ENCODE measurements at places on chromosomes 7 and 10. TPM values are rescaled to one million over a fixed set of nuclear protein-coding genes. Genes with fewer than 3 reads are reported as not detected.
A peak's percentile ranks its signal among the peaks of the same experiment; 100 is the strongest.

GRCh38 chr7:92071032-92071431 is 63.2 kb downstream of the CYP51A1 start:
- DNase-seq = no peak
- peaks cover 16% of the 10 kb centered on the region for H3K36me3 ChIP-seq
- H3K4me1 ChIP-seq = no peaks in the 10 kb centered on the region
- no peak overlapping the region for H3K4me3 ChIP-seq

DNA sequence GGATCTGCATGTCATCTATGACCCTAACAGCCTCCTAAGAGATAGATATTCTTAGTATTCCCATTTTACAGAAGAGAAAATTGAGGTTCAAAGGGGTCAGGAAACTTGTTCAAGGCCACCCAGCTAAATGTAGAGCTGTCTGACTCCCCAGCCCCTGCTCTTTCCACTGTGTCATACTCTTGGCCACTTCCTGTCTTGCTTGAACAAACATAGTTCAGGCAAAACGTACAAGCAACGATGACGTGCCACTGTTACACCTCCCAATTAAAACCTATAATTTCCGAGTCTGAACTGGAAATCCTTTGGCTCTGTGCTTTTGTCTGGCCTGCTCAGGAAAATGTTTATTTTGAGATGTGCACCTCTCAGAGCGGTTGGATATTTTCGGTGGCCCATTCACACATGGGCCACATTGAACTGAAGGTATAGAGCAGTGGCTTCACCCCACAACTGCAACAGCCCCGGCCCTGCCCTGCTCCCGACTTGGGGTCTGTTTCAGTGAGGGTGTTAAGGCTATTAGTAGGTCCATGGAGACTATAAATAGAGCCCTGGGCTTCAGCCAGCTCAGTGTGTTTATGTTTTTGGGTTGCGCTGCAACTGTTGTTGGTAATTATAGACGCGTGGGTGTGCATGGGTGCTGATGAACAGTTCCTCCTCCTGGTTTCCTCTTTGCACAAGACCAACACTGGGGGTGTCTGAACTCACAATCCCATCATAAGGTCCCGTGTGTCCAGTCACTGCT is 172.3 kb upstream of the ADO start:
- H3K27me3 ChIP-seq = no peaks in the 10 kb centered on the region
- DNase-seq = no peak
- no peak overlapping the region for H3K4me3 ChIP-seq
- H3K4me1 ChIP-seq = peaks cover 5% of the 10 kb centered on the region
- no peaks in the 10 kb centered on the region for H3K36me3 ChIP-seq

GRCh38 chr7:139854124-139854511 is 25.1 kb downstream of the TBXAS1 start:
- H3K27me3 ChIP-seq = no peaks in the 10 kb centered on the region
- DNase-seq = peak; percentile 92
- no peak overlapping the region for H3K4me3 ChIP-seq
- peak overlapping the region; percentile 52 for H3K27ac ChIP-seq

DNA sequence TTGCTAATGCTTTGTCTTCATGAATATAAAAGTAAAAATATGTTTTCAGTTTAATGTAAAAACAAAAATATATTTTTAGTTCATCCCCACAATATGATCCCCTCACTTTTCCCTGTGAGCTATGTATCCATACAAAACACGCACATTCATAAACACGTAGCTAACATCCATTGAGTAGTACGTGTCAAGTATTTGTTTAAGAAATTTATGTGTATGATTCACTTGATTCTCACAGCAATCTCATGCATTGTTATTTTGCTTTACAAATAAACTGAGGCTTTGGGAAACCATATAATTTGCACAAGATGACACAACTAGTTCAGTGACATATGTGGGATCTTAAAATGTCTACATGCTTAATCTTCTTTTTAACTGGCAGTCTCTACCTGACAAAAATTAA is 329.6 kb upstream of the SEMA3C start:
- no peak overlapping the region for H3K27ac ChIP-seq
- no peaks in the 10 kb centered on the region for H3K4me1 ChIP-seq
- H3K4me3 ChIP-seq = no peak overlapping the region
- no peak for DNase-seq

- H3K36me3 ChIP-seq = no peaks in the 10 kb centered on the region
- H3K27ac ChIP-seq = no peak overlapping the region
- no peak for DNase-seq
- no peaks in the 10 kb centered on the region for H3K27me3 ChIP-seq
- H3K4me3 ChIP-seq = no peak overlapping the region
- H3K4me1 ChIP-seq = no peaks in the 10 kb centered on the region
These were observed 74.3 kb downstream of the LHPP start for GRCh38 chr10:124535731-124536495.

DNA sequence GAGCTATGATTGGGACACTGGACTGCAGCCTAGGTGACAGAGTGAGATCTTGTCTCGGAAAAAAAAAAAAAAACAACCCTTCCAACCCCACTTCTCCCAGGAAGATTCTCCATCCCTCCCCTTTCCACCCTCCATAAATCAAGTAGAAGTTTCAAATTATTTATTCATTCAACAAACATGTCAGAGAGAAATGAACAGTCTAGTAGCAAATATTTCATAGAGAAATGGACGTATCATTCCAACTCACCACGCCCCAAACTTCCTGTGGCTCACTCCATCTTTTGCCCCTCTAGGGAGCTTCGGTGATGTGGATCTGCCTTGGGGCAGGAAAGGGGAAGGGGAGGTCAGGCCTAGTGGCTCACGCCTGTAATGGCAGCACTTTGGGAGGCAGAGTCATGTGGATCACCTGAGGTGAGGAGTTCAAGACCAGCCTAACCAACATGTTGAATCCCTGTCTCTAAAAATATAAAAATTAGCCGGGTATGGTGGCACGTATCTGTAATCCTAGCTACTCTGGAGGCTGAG is 638 bp upstream of the TRAPPC14 start:
- H3K27me3 ChIP-seq = no peaks in the 10 kb centered on the region
- H3K27ac ChIP-seq = peak overlapping the region; percentile 37
- peak; percentile 15 for DNase-seq
- peaks cover 5% of the 10 kb centered on the region for H3K4me1 ChIP-seq
- peak overlapping the region; percentile 97 for H3K4me3 ChIP-seq

GRCh38 chr7:157139810-157140510 is 1.2 kb downstream of the UBE3C start:
- no peaks in the 10 kb centered on the region for H3K36me3 ChIP-seq
- DNase-seq = peak; percentile 46
- peak overlapping the region; percentile 98 for H3K4me3 ChIP-seq

UCMA gene
- total RNA-seq = not detected

TMEM140 gene
- total RNA-seq = 4.4 TPM

GRCh38 chr7:7607010-7607409 is 33.5 kb upstream of the UMAD1 start:
- H3K36me3 ChIP-seq = peaks cover 14% of the 10 kb centered on the region

- no peak for DNase-seq
- H3K36me3 ChIP-seq = no peaks in the 10 kb centered on the region
- H3K4me1 ChIP-seq = no peaks in the 10 kb centered on the region
- no peak overlapping the region for H3K27ac ChIP-seq
These were observed 27.4 kb downstream of the CRPPA start for GRCh38 chr7:16393862-16394422.

EZH2 gene
- total RNA-seq = 6.1 TPM

- H3K27ac ChIP-seq = no peak overlapping the region
- peak; percentile 81 for DNase-seq
- no peaks in the 10 kb centered on the region for H3K27me3 ChIP-seq
These were observed 330.0 kb downstream of the BBS9 start for GRCh38 chr7:33459340-33459751.

DNA sequence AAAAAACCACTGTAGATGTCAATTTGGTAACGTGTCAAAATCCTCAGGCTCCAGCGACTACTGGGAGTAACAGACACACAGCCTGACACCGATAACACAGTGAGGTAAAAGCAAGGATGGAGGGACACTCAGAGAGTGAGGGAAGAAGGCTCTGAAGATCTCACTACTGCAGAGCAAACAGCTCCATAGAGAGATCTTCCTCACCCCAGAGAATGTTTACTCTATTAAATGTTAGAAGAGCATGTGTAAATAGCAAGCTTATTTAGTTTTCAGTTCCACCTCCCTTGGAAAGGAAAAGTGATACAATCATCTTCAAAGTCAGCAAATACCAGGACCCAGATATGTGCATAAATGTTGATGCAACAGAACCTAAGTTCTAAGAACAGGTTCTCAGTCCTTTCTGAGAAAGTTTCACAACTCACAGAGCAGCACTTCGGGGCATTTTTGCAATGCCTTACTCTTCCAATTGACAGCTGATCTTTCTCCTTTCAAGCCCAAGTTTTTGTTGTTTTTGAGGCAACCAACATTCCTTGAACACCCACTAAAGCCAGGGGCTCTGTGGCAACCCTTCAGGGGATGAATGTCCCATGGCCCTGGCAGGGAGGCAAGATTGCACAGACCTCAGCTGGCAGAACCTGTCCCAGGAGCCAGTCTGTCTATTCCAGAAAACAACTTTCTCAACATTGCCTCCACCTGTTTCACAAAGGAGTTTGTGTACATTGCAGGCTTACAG is 177.4 kb downstream of the SFMBT2 start:
- no peak overlapping the region for H3K27ac ChIP-seq
- no peaks in the 10 kb centered on the region for H3K27me3 ChIP-seq
- H3K36me3 ChIP-seq = no peaks in the 10 kb centered on the region

DNA sequence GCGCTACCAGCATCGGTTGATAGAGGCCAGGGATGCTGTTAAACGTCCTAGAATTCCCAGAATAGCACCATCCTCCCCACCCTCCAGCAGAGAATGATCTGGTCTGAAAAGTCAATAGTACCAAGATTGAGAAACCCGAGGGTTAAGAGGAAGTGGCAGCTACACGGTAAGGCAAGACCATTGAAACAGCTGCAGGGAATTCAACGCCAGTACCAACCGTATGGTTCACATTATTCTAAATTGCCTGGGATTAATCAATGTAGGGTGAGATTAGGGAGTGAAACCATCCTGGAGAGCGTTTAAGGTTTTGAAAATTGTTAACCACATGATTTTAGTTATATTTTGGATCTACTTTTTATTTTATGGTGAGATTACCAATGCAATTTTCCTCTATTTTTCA is 352.2 kb downstream of the PRPF18 start:
- no peak overlapping the region for H3K4me3 ChIP-seq
- H3K27ac ChIP-seq = no peak overlapping the region
- no peaks in the 10 kb centered on the region for H3K27me3 ChIP-seq
- DNase-seq = no peak
- no peaks in the 10 kb centered on the region for H3K36me3 ChIP-seq

ZNF282 gene
- 24.1 TPM for total RNA-seq

DNA sequence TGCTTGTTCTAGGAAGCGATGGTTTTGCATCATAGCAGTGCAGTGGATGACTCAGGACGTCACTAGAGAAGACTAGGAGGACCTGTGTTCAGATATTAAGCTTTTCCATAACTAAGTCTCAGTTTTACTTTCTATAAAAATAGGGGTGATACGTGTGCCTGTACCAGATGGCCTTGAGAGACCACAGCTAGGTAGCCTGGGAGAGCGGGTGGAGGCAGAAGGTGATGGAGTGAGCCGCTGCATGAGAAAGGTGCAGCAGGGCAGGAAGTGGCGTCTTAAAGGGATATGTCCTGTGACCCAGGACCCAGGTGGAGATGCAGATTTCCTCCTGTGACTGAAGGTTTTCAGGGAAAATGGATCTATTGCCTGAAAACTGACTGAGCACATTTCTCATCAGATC is 304.9 kb downstream of the CDC14C start:
- H3K36me3 ChIP-seq = no peaks in the 10 kb centered on the region
- H3K4me3 ChIP-seq = no peak overlapping the region

GRCh38 chr10:132893090-132893489 is 49.3 kb downstream of the CFAP46 start:
- peaks cover 6% of the 10 kb centered on the region for H3K4me1 ChIP-seq
- peaks cover 73% of the 10 kb centered on the region for H3K27me3 ChIP-seq

DNA sequence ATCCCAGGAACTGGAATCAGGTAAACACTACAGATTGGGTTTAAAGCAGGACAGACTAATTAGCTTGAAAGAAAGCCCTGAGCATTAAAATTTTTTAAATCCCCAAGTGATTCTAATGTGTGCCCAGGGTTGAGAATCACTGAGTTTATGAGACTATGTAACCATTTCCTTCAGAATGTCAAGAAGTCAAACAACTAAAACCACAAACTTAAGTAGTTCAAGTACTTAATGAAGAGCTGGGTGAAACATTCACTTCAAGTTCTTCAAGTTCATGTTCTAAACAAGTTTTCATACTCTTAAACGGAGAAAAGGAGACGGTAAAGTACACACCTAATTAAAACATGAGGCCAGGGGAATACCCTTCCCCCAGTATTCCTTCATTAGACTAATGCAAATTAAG is 28.2 kb upstream of the TLL2 start:
- H3K4me3 ChIP-seq = no peak overlapping the region
- H3K27me3 ChIP-seq = no peaks in the 10 kb centered on the region
- H3K36me3 ChIP-seq = peaks cover 37% of the 10 kb centered on the region
- H3K4me1 ChIP-seq = no peaks in the 10 kb centered on the region

DNA sequence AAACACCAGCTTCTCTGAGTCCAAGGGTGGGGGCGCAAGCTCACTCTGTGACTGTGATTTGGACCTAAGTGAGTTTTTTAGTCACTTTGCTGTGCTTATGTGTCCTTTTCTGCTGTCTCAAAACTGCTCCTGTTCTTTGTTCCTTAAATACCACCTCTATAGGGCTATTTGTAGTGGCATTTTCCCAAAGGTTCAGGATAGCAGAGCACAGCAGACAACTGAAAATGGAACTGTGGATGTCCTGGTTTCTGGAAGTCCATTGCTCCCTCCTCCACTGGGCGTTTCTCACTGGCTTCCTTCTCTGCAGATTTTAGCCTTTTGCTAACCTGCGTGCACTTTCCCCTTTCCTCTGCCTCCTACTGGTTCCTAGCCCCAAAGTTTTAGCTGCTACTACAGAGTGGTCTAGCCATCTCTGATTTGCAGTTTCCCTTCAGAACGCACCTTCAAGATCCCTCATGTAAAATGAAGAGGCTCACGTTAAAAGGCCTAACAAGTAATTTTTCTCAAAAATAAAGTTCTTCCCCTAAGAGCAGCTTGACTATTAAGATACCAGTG is 25.6 kb downstream of the BLVRA start:
- peaks cover 27% of the 10 kb centered on the region for H3K4me1 ChIP-seq
- no peaks in the 10 kb centered on the region for H3K27me3 ChIP-seq
- no peak overlapping the region for H3K27ac ChIP-seq
- H3K4me3 ChIP-seq = no peak overlapping the region

DNA sequence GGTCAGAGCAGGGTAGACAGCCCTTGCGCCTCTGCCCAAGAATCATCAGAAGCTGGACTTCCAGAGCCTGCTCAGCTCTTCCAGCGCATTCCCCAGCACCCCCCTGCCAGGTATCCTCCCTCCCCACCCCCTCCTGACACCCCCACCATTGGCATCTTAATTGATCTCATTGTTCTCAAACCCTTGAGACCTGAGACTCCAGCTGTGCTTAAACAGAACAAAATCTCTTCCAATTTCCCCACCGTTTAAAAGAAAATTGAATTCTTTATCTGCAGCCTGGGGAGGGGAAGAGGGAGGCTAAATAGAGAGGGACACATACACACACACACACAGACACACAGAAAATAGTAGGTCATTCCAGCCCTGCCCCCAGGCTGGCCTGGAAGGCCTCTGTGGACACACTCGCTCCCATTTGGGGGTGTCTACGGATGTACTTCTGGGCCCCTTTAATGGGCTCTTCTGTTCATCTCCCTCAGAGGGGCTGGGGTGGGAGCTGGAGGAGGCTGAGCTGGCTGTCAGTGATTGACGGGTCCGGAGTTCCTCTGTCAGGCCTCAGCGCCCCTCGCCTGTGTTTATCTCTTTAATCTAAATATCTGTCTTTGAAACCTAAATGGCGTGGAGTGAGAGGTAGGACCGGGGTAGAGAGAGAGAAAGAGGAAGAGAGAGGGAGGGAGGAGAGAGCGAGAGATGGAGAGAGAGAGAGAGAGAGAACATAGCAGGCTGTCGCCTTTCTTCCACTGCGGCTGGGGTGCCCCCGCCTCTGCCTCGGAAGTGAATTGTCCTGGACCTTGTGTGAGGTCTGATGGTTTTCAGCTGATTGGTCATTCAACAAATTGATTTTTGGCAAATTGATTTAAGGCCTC is 61.7 kb downstream of the C10orf105 start:
- H3K27ac ChIP-seq = no peak overlapping the region
- no peaks in the 10 kb centered on the region for H3K36me3 ChIP-seq
- H3K27me3 ChIP-seq = peaks cover 6% of the 10 kb centered on the region
- no peak for DNase-seq

Measured in GM23248 (cell line).